ENCODE measurements at places on chromosomes 5 and 9.

- DNase-seq, result no peak
Measured at GRCh38 chr5:39102684-39103155, 28.5 kb upstream of the RICTOR start.

DNA sequence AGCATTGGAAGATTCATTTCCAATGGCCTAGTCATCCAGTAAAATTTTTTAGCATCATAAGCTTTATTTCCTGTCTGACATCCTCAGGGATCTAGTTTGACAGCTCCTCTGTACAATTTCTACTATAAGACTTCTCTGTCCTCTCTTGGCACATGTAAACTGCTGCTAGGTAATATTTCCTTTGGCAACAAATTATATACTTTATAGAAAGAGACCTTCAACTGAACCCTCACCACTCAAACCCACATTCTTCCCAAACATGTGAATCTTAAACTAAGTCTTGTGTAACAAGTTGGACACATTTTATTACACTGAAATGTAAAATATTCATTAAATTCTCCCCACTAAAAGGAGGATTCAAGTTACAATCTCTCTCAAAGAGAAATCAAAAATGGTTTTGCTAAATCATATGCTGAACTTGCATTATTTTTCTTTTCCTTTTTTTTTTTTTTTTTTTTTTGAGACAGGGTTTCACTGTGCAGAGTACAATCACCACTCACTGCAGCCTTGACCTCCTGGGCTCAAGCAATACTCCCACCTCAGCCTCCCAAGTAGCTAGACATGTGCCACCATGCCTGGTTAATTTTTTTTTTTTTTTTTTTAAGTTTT is 36.9 kb downstream of the SCAI start:
- DNase-seq, result no peak

DNA sequence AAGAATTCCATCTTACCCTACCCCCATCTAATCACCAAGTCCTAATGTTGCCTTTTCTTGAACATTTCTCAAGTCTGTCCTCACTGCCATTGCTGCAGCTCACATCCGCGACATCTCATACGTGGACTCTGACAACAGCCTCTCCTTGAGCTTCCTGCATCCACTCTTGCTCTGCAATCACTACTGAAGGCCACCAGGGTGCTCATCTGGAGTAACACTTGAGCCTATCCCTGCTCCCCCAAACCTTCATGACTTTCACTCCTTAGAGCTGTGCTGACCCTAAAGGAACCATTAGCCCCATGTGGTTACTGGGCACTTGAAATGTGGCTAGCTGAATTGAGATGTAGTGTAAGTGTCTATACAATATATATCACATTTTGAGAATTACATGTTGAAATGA is 46.4 kb upstream of the CTXN3 start:
- DNase-seq, result no peak

DNA sequence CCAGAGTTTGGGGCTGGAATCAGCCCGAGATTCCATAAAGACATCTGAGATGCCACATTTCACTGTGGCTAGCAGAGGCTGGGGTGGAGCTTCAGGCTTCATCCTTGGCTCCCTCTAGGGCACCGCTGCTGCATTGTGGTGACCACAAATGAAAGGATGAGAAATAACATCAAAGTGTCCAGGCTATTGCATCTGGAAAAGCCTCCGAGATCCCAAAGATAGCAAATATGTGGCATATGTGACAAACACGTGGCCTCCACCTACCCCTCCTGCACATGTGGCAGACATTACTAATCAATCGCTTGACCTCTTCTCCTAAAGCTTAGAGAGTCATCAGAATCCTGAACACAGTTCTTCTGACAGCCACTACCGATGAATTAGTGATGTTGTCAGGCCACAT is 4.5 kb downstream of the SPARC start:
- no peak for DNase-seq

DNA sequence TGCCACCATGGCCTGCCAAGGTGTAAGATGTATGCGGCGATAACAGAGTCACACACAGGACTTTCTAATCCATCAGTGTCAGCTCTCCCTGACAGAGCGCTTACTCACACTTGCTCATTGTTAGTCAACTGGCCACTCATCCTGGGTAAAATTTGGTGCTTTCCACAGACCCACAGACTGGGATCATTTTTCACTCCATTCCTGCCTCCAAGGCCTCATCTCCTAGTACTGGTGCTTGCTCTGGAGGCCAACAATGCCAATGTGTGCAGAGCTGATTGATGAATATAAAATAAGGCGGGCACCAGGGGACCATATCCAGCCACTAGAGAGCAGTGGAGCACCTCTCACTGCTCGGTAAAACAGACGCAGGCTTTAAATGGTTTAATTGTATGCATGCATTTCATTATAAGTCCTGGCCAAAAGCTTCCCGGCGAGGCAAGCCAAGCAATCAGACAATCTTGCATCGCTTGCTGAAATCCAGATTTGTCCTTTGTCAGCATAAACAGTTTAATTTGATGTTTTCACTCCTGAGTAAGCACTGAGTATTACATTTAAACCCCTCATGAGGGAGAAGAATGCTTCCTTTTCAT is 22.3 kb downstream of the PSMB7 start:
- no peak for DNase-seq

DNA sequence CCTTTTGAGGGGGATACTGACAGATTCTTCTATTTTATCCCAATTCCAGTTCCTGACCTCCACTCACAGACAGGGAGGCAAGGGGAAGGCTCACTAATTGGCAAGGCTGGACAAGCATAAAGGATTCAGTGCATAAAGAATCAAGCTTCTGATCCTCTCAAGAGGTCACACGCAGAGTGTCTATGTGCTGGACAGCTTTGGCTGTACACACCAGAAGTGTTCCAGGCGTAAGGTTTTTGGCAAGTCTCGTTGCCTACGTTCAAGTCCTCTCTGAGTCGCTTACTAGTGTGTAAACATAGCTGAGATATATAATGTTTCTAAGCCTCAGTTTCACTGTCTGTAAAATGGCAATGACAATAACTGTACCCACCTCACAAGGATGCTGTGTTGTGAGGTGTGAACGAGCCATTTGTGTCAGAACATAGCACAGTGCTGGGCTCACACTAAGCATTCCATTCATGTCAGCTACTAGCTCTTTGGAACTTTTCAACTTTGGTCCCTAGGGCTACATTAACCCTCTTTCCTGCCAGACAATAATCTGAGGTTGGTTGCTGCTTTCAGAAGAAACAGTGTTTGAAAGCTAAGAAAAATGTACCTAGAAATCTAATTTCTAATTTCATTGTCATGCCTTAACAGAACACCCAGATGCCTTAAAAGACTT is 52.1 kb downstream of the PALM2AKAP2 start:
- no peak for DNase-seq

DNA sequence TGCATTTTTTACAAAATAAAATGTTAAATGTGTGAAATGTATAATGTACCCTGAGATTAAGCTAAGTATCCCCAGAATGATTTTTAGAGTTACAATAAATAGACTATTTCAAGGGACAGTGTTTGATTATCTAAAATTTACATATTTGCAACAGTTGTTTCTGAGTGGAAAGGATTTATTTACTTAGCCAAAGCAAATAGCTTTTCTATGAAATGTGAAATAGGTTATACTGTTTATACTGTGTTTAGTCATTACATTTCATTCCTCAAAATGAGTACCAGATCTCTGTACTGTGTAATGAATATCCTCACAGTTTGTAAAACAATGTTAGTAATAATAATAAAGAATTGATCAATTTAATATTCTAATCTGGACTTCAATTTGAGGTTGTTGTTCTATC is 1019.0 kb downstream of the NR2F1-AS1 start:
- no peak for DNase-seq

DNA sequence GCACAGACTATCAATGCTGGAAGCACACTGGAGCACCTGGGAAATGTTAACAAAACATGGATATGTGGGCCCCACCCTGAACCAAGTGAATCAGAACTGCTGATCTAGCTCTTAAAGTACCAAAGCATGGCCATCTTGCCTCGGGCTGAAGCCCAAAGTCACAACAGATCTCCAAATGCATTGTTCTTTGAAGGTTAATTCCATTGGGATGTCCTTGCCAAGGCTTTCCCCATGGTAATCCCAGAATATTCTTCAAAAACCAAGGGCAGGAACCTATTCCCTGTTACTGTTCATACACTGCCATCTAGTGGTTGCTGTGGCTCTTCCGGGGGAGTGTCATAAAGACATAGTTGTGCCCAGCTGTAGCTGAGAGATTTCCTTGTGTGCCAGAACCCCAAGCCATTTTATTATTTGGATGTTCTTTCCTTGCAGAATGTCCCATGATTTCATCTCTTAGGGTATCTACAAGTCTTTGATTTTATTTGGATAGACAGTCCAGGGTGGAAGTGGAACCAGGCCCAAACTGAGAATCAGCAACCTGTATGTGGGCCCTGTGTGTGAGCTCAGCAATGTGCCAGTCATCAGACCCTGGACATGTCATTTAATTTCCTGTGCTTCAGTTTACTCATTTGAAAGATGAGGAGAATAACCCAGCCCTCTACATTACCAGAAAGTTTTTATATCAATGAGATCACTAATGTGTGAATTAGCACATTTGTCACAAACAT is 290.0 kb downstream of the ACTL7B start:
- no peak for DNase-seq

DNA sequence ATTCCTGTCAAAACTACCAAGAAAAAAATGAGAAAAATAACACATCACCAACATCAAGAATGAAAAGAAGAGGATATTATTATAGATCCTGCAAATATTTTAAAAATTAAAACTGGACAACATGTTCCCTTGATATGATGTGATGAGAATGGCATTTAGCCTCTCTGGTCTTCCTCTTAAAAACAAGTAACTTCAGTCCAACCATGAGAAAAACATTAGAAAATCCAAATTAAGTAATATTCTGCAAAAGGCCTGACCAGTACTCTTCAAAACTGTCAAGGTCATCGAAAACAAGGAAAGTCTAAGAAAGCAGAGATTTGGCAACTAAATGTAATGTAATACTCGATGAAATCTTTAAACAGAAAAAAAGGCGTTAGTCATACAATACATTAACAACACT is 167.1 kb upstream of the SNX2 start:
- no peak for DNase-seq

DNA sequence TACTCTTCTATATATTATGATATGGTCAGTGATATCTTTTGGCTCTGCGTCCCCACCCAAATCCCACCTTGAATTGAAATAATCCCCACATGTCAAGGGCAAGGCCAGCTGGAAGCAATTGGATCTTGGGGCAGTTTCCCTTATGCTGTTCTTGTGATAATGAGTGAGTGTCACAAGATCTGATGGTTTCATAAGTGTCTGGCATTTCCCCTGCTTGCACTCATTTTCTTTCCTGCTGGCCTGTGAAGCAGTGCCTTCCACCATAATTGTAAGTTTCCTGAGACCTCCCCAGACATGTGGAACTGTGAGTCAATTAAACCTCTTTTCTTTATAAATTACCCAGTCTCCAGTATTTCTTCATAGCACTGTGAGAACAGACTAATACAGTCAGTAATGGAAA is 45.0 kb upstream of the TNC start:
- no peak for DNase-seq

Data from SIG-M5 (cell line).